Activated effector memory CD4-positive, alpha-beta T cell treated with Interleukin-2 at 50 U/mL for 16 hours (primary cell): ENCODE measurements at places on chromosomes 6 and 20.

DNA sequence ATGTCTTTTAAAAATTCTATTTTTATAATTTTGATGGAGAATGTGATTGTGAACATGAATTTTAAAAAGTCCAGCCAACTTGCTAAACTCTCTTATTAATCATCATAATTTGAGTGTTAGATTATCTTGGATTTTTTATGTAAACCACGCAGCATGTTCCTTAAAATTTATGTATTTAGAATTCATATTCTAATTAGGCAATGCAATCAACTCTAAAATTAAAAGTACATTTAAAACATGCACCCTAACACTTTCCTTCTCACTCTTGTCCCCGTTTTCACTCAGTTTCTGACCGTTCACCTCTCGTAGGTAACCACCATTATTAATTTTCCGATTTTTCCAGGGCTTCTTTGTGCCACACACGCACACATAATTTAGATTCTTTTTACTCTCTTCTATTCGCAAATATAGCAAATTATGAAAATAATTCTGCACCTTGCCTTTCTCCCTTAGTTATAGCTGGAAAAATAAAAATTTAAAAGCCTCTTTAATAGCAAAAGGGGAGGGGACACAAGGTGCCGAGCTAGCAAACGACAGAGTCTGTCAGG is 329 bp upstream of the ZKSCAN3 start:
- DNase-seq = no peak

- DNase-seq = no peak
Observed at GRCh38 chr6:158832026-158832425, 12.9 kb upstream of the EZR start.

GRCh38 chr20:44694159-44694558 is 21.0 kb upstream of the CCN5 start:
- DNase-seq = no peak

DNA sequence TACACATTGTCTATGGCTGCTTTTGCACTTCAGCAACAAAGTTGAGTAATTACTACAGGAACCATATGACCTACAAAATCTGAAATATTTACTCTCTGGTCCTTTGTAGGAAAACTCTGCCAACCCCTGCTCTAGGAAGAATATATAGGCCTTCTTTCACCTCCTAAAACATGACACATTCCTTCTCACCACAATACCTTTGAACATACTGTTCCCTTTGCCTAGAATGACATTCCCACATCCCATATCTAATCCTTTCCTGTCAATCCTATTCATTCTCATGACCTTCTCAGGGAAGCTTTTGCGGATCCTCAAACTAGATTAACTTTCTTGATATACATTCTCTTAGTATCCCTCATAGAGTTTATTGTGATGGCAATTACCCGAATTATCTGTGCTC is 18.0 kb upstream of the NCOA6 start:
- no peak for DNase-seq

DNA sequence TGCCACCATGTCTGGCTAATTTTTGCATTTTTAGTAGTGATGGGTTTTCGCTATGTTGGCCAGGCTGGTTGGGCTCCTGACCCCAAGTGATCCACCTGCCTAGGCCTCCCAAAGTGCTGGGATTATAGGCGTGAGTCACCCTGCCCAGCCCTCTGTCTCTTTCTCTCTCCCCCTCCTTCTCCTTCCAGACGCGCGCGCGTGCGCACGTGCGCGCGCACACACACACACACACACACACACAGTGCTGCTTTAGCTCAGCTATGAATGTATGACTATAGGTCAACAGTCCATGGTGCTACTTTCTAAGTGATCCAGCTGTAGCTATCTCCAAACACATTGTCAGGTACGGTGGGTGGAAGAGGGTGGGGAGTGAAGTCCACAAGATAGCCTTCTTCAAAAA is 449.5 kb downstream of the PHF3 start:
- DNase-seq = no peak

- DNase-seq = no peak
Observed at GRCh38 chr20:9027626-9028025, 41.3 kb upstream of the PLCB4 start.

- no peak for DNase-seq
Observed at GRCh38 chr6:167826896-167827582, at the start of gene AFDN. AFDN (plus strand) TSS chr6:167826911; CDS start chr6:167827133, 222 bp downstream.

DNA sequence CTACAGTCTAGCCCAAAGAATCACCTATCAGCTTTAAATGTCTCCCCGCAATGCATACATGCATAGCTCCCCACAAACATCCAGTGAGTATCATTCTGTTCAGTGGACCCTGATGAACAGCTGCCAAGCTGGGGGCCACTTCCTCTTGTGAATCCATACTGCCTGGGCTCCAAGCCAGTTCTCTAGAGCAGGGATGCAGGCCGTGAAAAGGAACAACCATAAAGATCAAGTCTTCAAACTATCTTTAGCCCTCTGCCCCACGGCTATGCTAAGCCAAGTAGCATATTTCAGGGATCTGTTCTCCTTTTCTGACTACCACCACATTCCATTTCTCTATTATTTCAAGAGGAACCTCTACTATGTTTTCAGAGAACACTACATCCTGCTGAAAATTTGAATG is 191.7 kb upstream of the BTBD3 start:
- no peak for DNase-seq

- DNase-seq = no peak
Observed at GRCh38 chr6:110357664-110358552, at the start of gene METTL24. METTL24 (minus strand) TSS chr6:110358349; CDS start chr6:110358272, 77 bp downstream.

DNA sequence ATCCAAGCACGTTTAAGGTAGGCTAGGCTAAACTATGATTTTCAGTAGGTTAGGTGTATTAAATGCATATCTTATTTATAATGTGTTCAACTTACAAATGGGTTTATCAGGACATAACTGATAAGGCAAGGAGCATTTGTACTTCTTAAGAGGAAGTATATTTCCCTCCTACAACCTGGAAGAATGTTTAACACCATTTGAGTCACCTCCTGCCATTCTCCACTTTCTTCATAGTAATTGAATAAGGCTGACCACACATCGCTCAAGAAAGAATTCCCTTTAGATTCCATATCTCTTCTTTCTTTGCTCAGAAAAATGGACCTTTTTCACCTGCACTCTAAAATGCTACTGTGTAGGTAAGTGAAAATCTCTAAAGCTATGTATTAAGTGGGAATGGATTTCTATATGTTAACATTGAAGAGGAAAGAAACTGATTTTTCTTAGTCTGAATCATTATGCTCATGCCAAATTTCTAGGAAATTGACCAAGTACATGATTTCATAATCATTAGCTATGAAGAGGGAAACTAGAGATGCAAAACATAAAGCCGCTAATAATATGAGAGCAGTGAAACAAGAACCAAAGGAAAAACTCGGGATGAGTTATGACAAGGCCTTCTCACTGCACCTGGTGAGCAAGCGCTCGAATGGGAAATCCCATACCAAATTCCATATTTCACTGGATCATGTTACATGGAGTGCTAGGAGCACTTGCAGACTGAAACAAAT is 210.4 kb downstream of the ALDH8A1 start:
- DNase-seq = no peak

DNA sequence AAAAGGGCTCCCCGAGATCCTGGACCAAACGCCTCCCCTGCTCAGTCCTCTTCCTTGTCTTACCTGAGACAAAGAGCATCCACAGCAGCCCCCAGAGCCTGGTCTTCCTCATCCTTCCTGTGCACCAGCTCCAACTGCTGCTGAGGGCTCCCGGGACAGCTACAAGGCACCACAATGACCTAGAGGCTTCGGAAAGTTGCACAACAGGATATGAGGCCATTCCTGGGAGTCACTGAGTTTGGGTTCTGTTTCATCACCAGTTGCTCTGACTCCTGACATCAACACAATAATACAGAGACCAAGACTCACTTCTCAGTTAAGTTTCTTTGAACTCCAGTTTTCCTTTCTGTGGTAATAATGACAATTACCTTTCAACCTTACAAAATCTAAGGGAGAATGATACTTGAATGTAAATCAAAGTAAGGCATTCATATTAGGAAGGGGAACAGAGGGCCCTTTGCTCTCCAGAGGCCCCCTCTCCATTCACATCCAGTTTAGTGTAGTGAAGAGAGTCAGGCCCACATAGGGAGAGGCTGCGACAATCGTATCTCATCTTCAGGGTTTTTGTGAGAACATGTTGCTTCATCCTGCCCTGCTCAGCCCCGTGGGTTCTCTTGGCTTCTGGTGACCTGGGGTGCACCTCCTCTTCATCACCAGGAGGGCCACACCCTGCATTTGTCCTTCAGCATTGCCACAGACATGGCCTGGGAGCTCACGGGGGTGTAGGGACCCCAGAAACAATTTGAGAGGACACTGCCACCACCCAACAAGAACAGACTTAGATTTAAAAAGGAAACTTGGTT is at the start of gene TREM1:
Gene TREM1 (minus strand): TSS at position 139 of the 803 bp plus-strand sequence. CDS start 27 bp downstream, at position 112.
- DNase-seq = no peak

DNA sequence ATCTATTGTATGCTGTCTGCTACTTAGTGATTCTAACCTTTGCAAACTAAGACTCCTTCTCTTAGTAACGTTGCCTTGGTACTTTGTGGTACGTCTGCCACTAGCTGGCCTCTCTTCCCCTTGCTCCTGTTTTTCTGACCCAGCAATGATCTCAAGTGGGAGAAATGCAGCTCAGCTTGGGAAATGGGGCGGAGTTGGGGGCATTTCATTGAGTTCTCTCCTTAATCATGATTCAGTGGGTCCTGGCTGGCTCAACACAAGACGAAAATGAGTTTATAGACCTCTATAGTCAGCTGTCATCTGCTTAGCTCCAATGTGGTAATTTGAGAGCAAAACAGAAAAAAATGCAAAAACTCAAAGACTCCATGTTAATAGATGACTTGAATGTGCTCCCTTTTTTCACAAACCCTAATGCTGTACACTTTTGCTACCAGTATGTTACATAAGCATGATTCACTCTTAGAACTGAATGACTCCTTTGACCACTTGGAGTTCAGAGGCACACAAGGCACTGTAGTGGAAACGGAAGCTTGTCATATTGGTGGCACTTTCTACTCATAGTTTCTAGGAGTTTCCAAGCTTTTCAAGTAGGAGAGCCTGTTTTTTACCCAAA is 55.3 kb upstream of the SOX4 start:
- DNase-seq = no peak

DNA sequence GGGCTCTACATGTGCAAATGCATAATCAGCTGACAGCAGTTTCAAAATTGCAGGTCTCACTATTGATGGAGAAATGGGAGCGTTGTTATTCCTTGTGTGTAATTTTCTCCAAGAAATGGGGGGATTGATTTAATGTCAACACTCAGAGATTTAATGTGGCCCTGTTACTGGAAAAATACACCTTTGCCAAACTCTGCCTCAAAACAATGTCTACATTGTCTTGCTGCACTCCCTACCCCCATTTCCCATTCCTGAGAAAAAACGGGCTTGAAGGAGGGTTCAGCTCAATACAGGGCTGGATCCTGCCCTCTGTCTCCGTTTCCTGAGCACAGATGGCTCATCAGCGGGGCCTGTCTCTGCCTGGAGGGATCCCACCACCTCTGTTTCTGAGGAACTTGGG is 18.4 kb downstream of the EDN3 start:
- DNase-seq = no peak

GRCh38 chr20:50073500-50073899 is 39.5 kb downstream of the UBE2V1 start:
- no peak for DNase-seq

DNA sequence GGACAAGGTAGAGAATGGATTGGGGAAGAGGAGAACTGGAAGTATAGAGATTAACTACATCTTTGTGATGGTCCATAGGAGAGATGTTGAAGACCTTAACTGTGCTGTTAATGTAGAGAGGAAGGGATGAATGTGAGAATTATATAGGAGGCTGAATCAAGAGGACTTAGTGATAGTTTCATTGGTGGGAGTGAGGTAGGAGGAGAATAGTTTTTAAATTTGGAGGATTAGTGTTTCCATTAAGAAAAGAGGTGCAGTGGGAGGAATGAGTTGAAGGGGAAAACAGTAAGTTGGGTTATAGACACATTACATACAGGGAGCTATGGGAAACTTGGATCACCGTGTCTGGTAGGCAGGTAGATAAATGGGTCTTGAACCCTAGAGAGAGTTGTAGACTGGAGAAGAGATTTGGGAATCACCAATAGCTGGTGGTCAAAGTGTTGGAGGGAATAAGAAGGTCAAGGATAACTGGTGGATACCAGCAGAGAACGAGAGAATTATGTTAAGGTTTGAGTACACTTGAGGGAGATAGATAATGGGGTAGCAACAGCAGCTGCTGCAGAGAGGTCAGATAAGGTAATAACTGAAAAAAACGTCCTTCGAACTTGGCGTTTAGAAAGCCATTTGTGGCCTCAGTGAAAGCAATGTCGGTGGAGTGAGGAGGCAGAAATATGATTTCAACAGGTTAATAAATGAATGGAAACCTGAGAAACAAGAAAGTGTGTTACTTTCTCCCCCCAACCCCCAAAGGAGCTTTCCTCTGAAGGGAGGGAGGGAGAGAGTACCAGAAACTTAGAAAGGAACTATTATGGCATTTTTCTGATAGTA is 3.1 kb downstream of the C6orf89 start:
- DNase-seq = no peak

DNA sequence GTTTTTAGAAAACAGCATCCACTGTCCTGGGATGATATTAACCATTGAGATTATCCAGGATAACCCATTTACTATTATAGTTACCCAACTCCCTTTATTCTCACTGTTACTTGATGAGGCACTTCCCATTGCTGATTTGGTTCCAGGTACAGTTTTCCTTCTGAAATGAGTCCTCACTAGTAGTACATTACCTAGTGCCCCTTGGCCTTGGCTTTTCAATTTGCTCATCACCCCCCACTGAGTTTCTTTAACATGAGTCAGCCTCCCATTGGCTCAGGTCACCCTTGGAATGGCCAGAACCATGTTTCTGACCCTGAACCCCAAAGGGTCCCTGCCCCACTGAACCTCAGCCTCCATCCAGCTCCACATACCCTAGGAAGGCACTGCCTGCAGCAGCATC is 28.4 kb downstream of the MDGA1 start:
- DNase-seq = no peak

DNA sequence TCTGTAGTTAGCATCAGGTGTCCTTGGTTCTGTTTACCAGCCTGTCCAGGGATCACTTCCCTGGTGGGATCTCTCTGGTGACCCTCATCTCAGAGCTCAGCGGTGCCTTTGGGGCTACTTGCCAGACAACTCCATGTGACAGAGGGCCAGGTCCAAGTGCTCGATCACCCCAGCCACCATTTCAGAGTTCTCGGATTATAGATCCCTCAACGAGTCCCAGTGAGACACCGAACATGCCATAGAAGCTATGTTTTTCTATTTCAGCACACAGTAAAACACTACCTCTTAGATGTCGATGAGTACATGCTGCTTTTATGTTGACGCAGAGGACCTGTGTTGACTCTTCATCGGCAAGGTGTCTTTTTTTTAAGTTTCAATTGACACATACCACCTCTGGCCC is 170.1 kb upstream of the AKAP12 start:
- no peak for DNase-seq

DNA sequence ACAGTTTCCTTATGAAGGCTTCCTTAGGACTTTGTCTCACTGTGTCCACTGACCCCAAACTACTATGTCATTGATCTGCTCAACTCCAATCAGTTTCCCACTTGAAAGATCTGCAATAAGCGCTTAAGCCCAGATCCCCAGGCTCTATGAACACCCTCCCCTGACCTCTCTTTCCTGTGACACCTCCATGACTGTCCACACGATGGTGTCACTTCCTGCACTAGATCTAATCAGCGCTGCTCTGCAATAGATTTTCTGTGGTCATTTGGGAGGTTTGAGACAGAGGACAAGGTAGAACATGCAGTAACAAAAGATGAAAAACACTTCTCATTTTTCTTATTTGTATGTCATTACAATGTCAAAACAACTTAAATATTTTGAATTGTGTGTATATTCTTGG is 304.6 kb upstream of the AGPAT4 start:
- no peak for DNase-seq

GRCh38 chr20:38337561-38338140 is 8.6 kb upstream of the LBP start:
- no peak for DNase-seq

GRCh38 chr20:31704225-31705119 is 18.2 kb downstream of the BCL2L1 start:
- no peak for DNase-seq
